ENCODE measurements at places on chromosomes 6 and 20. TPM values are rescaled to one million over a fixed set of nuclear protein-coding genes. Genes with fewer than 3 reads are reported as not detected.

The TNNC2 gene
- total RNA-seq: not detected

The SOX18 gene
- total RNA-seq: 38.4 TPM

The RAB44 gene
- total RNA-seq: 0.08 TPM

The YTHDF1 gene
- total RNA-seq: 22.9 TPM

The HCRTR2 gene
- total RNA-seq: not detected

DNA sequence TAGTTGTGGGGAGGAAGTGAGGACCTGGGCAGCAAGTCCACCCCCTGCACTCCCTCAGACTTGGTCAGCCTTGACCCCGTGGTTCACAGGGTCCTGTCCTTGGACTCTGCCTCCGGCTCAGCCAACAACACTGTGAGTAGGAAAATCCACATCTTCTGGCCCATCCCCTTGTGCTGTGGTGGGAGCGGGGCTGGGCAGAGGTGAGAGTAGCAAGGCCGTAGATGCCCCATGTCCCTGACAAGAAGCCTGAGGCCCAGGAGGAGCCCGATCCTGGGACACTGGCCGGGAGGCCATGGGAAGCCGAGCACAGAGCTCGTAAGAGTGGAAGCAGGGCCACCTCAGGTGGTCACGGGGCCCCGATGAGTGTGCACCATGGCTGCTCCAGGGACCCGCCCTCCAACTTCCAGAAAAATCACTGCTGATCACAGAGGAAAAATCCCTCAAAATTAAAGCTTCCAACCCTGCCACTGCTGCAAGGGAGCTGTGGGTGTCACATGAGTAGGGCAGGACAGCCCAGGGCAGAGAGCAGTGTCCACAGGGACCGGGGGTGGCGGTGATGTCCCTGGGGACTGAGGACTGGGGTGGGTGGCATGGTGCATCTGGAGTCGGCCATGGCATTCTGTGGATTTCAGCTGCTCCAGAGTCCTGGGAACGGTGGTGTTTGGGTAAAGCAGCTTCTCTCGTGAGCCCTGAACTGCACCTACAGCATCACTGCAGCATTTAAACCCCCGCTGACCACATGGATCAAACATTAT lies 189.4 kb downstream of the DLL1 start:
- peak; percentile 26 for DNase-seq

GRCh38 chr6:21294144-21294543 lies 299.4 kb upstream of the SOX4 start:
- no peak for DNase-seq

DNA sequence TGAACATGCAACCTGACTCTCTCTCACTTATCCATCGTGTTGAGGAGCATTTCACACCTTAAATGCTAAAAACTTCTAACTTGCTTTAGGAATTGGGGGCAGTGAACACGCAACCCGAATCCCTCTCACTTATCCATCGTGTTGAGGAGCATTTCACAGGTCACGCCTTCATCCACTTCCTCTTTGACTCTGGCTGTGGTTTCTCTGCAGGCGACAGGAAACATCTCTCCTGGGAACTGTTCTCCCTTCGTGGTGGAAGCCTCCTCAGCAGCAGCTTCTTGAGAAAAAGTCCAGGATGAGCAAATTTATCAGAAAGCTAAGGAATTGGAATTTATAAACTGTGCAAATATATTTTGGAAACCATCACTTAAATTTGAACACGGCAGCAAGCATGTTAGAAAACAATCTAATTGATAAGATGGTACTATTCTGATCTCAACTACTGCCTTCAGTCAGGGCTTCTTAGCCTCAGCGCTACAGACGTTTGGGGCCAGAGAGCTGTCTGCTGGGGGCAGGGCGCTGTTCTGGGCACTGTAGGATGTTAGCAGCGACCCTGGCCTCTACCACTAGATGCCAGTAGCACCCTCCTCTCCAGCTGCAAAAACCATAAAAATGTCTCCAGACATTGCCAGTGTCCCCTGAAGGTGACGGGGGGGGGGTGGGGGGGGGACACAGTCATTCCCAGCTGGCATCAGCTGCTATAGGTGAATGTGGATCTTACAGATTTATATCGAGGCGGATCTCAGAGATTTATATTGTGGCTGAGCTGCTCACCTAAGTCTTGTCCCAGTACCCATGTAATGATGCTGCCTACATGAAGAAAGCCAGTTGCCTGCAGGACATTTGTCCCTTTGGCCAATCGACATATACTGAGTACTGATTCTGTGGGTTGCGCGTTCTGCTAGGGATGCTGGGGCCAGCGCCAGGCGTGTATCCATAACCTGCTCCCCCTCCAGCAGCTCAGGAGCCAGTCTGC lies 26.2 kb downstream of the CTCFL start:
- no peak for DNase-seq

- no peak for DNase-seq
These were observed 55.5 kb downstream of the CYB5R4 start for GRCh38 chr6:83914953-83915352.

GRCh38 chr6:81969814-81970213 lies 217.3 kb upstream of the TENT5A start:
- DNase-seq: no peak

DNA sequence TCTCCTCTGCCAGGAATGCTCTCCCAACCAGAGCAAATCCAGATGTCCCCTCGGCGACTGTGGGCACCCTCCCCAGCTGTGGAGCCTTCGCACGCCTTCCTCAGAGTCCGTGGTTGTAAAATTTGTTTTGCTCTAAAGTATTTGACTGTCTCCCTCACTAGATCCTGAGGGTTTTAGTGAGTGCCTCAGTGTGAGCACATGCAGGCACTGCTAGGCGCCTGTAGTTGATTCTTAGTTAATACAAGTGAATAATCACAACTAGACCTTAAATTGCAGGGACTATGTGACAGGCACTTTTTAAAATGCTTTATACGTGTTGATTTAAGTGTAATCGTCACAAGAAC lies 680 bp upstream of the MTCH1 start:
- no peak for DNase-seq

DNA sequence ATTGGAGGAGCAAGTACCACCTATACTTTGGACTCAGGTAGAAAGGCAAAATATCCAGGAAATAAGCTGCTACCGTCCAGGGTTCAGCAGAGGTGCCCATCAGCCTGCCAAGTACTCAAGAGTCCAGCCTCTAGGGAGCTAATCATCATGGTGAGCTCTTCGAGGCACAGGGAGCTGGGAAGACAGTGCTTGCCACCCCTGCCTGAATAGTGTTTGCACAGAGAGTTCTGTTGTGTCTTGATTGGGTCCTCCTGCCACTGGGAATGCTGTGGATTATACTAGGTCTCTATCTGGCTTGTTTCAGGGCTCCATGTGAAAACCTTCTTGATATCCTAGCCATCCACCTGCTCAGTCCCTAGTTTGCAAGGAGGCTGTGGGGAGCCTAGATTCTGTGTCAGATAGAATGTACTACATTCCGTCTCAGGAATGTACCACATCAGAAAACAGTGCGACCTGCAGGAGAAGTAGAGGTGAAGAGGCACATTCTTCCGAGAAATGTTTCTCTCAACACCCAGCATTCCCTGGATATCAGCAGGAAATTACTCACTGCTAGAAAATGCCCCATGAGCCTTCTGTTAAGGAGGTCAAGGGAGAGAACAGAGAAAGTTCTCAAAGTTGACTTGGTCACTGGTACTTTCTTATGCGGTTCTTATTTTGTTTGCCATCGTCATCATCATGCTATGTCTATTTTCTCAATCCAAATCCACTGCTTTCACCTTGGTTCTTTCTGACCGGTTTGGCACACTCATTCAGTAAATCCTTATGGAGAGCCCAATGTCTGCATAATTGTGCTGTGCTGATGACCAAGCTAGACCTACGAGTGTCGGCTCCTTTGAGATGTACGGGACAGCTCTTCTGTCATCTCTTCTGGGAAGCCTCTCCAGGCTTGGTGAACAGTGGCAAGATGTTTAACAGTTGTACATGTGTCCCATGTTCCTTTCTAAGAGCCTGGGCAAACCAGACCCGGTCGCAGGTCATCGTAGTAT lies 30.7 kb downstream of the PTPN1 start:
- no peak for DNase-seq

DNA sequence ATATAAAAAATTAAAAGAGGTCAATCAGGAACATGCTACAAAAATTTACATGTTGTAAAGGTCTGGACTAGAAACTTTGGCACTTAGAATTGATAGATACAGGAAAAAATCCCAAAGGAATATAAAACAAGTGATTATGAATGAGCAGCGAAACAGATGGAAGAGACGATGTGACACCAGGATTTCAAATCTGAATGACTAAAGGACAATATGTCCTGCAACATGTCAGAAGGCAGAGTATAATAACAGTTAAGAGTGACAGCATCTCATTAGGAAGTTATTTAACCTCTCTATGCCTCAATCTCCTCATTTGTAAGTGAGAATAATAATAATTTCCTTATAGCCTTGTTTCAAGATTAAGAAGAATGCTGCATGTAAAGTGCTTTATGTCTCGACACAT lies 50.3 kb downstream of the FRK start:
- DNase-seq: no peak

- DNase-seq: no peak
These were observed 352.9 kb downstream of the ESR1 start for GRCh38 chr6:152160346-152160745.

GRCh38 chr20:62066339-62066982 lies 780 bp upstream of the TAF4 start:
- peak; percentile 78 for DNase-seq

- no peak for DNase-seq
These were observed 38.7 kb upstream of the PDE10A start for GRCh38 chr6:165701564-165702354.

- no peak for DNase-seq
These were observed at the start of gene SLC22A16 for GRCh38 chr6:110476046-110476849. Gene SLC22A16 (minus strand): TSS chr6:110476613. CDS start chr6:110476574, 39 bp downstream.
